ENCODE measurements at places on chromosomes 6 and 20.
A peak's percentile ranks its signal among the peaks of the same experiment; 100 is the strongest.

GRCh38 chr6:143525356-143525755 lies 13.8 kb upstream of the FUCA2 start:
- no peak overlapping the region for H3K4me3 ChIP-seq
- H3K4me1 ChIP-seq: peaks cover 14% of the 10 kb centered on the region
- no peaks in the 10 kb centered on the region for H3K27me3 ChIP-seq
- H3K27ac ChIP-seq: no peak overlapping the region
- no peak for DNase-seq

DNA sequence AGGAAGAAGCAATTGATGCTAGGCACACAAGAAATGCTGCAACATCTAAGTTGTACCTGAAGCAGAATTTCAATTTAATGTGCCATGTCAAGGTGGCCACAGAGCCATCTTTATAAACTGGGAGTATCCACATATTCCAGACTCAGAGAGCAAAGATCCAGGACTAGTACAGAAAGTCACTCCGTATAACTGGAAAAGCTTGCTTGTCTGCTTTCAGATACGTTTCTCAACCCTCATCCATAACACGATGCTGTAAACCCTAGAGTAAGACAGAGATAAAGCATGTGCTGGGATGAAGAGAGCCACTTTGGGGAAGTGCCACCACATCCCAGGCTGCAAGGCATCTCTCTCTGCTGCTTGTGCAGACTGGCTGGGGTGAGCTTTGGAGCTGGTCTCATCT lies 134.7 kb downstream of the PACRG start:
- H3K27me3 ChIP-seq: no peaks in the 10 kb centered on the region
- no peak overlapping the region for H3K27ac ChIP-seq
- no peak for DNase-seq
- no peaks in the 10 kb centered on the region for H3K36me3 ChIP-seq
- H3K4me3 ChIP-seq: no peak overlapping the region

DNA sequence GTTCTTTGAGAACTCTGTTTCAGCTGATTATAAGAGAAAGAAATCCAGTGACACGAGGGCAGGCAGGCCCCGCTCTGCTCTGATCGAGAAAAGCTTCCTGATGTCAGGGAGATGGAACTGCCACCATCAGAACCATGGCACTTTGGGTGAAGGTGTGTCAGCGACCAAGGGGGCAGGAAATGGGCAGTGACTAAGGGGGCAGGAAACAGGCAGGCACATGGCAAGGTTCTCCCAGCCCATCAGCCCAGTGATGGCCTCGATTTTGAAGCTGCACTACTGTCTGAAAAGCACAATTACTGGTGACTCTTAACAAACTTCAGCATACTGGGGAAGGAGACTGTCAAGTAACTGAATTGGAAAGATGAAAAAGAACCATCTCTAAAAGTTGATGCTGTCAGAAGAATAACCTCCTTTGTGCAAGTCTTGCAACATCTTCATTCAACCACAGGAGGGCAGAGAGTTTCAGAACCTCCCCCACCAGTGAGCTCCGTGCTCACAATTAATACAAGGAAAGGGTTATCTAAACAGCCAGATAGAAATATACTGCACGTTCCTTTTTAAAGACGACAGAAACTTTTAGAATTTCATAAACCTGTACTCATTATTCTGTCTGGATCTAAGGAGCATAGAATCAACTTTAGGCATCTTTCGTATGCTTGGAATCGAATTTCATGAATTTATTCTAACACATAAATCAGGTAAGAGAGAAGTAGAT lies 39.1 kb downstream of the TMX4 start:
- no peak for DNase-seq
- H3K4me3 ChIP-seq: no peak overlapping the region
- H3K27ac ChIP-seq: no peak overlapping the region
- no peaks in the 10 kb centered on the region for H3K27me3 ChIP-seq
- no peaks in the 10 kb centered on the region for H3K4me1 ChIP-seq

DNA sequence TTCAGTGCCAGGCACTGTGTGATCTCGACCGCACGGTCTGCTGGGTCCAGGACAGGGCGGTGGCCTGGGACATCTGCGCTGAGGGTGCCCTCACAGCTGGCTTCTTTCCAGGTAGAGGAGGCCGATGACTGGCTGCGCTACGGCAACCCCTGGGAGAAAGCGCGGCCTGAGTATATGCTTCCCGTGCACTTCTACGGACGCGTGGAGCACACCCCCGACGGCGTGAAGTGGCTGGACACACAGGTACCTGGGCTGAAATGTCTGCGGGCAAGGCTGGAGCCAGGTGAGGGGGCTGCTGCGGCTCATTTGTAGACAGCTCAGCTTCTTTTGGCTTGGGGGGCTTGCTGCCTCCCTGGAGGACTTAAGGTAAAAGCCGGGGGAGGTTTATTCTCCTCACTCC lies 26.6 kb downstream of the PYGB start:
- H3K36me3 ChIP-seq: peaks cover 46% of the 10 kb centered on the region
- no peak overlapping the region for H3K27ac ChIP-seq
- H3K27me3 ChIP-seq: no peaks in the 10 kb centered on the region
- DNase-seq: no peak
- H3K4me1 ChIP-seq: no peaks in the 10 kb centered on the region

- H3K27me3 ChIP-seq: no peaks in the 10 kb centered on the region
- H3K27ac ChIP-seq: no peak overlapping the region
- H3K4me3 ChIP-seq: no peak overlapping the region
- DNase-seq: no peak
- H3K4me1 ChIP-seq: no peaks in the 10 kb centered on the region
Measured at GRCh38 chr6:42068173-42068572, 17.8 kb downstream of the TAF8 start.

DNA sequence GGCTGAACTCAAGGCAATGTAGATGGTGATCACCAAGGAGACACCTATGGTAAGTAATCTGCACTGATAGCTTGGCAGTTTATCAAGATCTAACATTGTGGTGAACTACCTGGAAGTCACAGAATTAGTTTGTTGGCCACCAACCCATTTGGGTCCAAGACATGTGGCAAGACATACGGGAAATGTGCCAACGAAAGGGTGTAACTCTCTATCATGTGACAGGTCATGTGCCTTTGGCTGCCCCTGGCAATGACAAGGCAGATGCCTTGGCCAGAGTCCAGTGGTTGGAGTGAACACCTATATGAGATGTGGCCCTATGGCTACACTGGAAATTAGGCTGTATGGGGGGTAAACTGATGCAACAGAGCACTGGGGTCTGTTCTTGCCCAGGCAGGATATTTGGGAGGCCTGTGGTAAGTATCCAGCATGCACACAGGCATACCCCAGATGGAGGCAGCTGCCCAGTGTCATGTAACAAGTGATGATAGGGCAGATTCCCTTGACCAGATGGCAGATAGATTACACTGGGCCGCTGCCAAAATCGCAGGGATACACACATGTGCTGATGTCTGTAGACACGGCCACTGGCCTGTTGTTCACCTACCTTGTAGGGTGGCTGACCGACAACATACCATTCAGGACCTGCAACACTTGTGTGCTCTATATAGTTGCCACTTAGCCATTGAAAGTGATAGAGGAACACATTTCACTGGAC lies 35.5 kb upstream of the HSF2 start:
- DNase-seq: no peak
- no peak overlapping the region for H3K4me3 ChIP-seq
- H3K27me3 ChIP-seq: no peaks in the 10 kb centered on the region
- no peak overlapping the region for H3K27ac ChIP-seq

GRCh38 chr6:39669973-39670342 lies 55.2 kb downstream of the KIF6 start:
- H3K4me1 ChIP-seq: no peaks in the 10 kb centered on the region
- H3K27ac ChIP-seq: no peak overlapping the region
- no peaks in the 10 kb centered on the region for H3K36me3 ChIP-seq
- H3K27me3 ChIP-seq: no peaks in the 10 kb centered on the region
- no peak for DNase-seq

- no peak overlapping the region for H3K27ac ChIP-seq
- no peak for DNase-seq
- H3K27me3 ChIP-seq: no peaks in the 10 kb centered on the region
- no peaks in the 10 kb centered on the region for H3K4me1 ChIP-seq
- H3K4me3 ChIP-seq: no peak overlapping the region
Measured at GRCh38 chr20:3514012-3514642, 43.3 kb downstream of the ATRN start.

DNA sequence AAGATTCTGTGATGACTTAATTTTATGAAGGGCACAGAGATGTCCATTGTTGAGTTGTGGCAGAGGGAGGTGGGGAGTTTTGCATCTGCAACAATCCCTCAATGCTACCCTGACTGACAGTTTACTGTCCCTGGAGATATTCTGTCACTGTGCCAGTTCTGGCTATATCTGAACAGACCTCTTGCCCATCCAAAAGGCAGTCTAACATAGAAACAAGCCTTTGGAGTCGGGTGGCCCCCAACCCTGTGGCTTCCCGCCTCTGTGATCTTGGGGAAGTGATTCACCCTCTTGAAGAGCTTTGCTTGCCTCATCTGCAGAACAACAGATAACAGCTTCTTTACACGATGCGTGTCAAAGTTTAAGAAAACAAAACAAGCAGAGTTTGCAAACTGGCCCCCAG lies 3.8 kb upstream of the E2F1 start:
- no peaks in the 10 kb centered on the region for H3K36me3 ChIP-seq
- no peak overlapping the region for H3K27ac ChIP-seq
- H3K4me1 ChIP-seq: peaks cover 12% of the 10 kb centered on the region
- peak; percentile 18 for DNase-seq
- no peaks in the 10 kb centered on the region for H3K27me3 ChIP-seq
- H3K4me3 ChIP-seq: no peak overlapping the region

DNA sequence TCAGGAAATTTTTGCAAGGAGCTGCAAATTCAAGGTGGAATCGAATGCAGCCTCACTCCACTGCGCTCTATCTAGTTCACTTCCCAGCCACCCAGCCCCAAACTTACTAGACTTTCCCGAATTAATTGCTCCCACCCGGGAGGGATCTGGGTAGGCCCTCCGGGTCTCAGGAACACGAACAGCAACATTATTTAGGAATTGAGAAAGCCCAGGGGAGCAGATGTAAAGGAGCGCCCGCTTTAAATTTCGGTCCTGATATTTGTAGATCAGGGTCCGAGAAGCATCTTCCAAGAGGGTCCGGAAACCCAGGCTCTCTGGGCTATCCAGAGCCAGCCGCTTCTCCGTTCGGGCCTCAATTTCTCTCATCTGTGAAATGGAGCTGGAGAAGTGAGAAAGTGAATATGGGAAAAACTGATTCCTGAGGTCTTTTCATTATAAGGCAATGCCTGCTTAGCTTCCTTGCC lies 490 bp upstream of the ID1 start:
- peaks cover 19% of the 10 kb centered on the region for H3K4me1 ChIP-seq
- H3K4me3 ChIP-seq: peak overlapping the region; percentile 77
- DNase-seq: no peak
- peaks cover 31% of the 10 kb centered on the region for H3K27me3 ChIP-seq
- no peaks in the 10 kb centered on the region for H3K36me3 ChIP-seq

DNA sequence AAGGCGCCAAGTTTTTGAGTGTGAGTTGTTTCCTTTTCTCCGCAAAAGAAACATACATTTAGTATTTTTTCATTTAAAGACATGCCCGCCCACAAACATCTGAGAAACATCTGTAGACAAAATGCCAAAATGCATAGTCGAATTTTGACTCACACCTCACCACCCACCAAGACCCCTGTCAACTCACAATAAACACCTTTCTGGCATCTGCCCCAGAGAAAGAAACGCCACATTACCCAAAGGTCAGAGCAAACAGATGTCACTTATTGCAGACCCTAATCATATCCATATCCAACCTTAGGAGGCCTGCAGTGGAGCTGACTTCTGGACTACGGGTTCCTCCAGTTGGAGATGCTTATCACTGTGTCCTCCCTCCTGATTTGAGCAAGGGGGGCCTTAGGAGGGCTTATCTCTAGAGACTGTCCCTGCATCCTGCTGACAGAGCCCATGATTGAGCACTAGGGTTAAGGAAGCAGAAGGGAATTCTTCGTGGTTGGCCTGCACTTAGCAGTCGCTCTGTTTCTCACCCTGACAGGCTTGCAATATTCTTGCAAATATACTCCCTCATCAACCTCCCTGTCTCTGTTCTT lies 90.5 kb upstream of the TBX18 start:
- no peak for DNase-seq
- no peak overlapping the region for H3K27ac ChIP-seq
- no peaks in the 10 kb centered on the region for H3K36me3 ChIP-seq
- no peaks in the 10 kb centered on the region for H3K4me1 ChIP-seq

DNA sequence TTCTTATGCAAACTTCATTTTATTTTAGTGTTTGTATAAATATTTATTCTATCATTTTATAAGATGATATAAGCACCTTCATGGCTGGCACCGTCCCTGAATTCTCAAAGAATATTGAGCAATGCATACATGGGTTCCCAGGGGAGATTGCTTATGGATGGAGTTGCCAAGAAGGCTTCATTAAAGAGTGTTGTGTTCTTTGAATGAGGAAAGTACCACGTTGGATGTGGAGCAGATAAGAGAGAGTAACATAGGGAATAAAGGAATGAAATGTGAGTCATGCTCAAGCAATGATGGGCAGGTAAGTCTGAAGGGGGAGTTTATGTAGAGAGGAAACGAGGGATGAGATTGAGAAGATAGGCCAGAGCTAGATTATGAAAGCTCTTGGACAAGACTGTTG lies 10.3 kb downstream of the DSE start:
- H3K27ac ChIP-seq: no peak overlapping the region
- no peak overlapping the region for H3K4me3 ChIP-seq
- no peaks in the 10 kb centered on the region for H3K4me1 ChIP-seq
- no peak for DNase-seq

- H3K36me3 ChIP-seq: no peaks in the 10 kb centered on the region
- H3K27me3 ChIP-seq: no peaks in the 10 kb centered on the region
- H3K4me1 ChIP-seq: no peaks in the 10 kb centered on the region
- no peak overlapping the region for H3K4me3 ChIP-seq
- DNase-seq: no peak
- no peak overlapping the region for H3K27ac ChIP-seq
Measured at GRCh38 chr6:146985111-146985510, 219.1 kb upstream of the STXBP5 start.

DNA sequence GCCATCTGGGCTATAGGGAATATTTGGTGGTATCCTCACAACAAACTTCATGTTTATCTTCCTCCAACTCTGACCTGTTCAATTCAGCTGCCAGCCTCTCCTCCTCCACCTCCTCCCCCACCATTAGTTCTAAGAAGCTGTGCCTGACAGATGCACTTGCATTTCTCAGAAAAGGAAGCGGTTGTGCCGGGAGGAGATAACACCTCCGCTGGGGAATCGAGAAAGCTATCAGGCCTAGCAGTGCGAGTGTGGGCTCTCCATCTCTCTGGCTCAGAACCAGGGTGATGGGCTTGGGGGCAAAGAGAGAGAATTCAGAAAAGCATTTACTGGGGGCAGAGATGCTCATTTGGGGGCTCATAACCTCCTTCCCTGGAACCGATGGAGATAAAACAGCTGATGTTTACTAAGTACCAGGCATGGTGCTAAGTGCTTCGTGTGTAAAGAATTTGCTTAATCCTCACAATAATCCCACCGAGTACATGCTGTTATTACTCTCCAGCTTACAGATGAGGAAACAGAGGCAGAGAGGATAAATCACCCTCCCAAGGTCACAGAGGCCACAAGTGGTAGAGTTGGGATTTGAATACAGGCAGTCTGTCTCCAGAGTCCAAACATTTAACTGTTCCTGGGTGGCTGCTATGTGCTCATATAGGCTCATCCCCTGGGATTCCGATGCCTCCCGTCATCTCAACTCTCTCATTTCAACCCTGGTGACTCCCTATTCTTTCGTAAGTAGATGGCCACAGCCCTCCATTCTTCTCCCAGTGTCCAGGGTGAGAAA lies 38.3 kb downstream of the COX4I2 start:
- no peaks in the 10 kb centered on the region for H3K27me3 ChIP-seq
- no peaks in the 10 kb centered on the region for H3K36me3 ChIP-seq
- H3K27ac ChIP-seq: peak overlapping the region; percentile 77
- H3K4me3 ChIP-seq: peak overlapping the region; percentile 59
